ENCODE measurements at places on chromosomes 5 and 9. TPM values are rescaled to one million over a fixed set of nuclear protein-coding genes. Genes with fewer than 3 reads are reported as not detected.
A peak's percentile ranks its signal among the peaks of the same experiment; 100 is the strongest.

The C9orf85 gene
- 10.2 TPM for total RNA-seq

DNA sequence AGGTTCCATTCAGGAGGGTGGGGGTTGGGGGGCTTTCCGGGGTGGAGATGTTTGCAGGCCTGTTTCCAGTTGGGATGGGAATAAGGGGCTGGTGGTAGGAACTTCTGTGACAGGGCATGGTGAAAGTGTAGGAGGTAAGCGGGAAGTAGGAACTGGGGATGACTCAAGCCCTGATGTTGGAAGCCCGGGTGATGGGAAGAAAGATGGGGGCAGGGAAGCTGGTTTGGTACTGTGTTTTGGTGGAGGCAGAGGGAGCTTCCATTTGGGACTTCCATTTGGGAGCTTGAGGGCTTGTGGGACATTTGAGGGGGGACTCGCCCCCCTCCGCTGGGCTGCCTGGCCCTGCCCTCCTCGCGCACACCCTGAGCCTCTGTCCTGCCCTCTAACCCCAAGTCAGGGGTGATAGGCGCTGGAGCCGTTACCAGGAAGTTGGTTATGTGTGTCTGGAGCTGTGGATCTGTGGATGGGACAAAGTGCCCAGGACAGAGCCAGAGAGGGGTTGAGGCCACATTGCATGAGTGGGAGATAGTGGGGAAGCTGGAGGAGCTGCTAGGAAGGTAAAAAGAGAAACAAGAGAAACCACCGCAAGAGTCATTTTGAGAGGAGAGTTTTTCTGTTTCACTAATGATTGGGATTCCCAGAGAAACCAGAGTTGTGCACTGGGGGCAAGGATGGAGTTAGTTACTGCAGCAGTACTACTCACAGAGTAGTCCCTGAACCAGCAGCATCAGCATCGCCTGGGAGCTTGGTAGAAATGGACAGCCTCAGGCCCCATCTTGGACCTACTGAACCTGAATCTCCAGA is 6.6 kb downstream of the RGS14 start:
- DNase-seq: peak; percentile 68

- DNase-seq: no peak
Measured at GRCh38 chr9:106773750-106774149, 89.2 kb upstream of the ZNF462 start.

DNA sequence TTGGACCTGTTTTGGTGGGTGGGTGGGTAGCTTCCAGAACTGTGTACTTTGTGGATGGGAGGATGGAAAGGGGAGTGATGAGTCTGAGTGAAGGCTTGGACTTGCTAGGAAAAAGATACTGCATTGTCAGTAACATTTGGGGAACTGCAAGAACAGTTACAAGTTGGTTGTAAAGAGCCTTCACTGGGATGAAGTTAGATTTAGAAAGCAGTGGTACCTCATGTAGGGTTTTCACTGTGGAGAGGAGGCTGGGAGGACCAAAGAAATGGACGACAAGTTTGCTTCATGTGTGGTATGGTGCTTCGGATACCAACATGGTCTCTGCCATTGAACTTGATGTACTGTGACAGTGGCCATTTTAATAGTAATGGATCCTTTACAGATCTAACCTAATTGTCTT is 50.3 kb downstream of the RAD23B start:
- DNase-seq: no peak

DNA sequence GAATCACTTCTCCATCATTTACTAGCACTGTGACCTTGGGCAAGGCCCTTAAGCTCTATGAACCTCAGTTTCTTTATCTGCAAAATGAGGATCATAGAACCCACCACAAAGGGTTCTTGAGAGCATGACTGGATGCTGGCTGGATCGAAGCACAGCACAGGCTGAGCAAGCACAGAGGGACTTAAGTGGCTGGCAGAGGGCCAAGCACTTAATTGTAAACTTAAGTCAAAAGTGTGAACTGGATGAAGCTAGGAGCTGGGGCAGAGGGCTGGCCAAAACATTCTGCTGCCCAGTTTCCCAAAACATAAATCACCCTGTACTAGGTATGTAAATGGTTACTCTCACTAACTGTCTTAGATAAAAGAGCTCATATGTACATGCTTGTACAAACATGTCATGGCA is 112.3 kb upstream of the WWC1 start:
- DNase-seq: no peak

The ARHGEF39 gene
- 19.1 TPM for total RNA-seq

DNA sequence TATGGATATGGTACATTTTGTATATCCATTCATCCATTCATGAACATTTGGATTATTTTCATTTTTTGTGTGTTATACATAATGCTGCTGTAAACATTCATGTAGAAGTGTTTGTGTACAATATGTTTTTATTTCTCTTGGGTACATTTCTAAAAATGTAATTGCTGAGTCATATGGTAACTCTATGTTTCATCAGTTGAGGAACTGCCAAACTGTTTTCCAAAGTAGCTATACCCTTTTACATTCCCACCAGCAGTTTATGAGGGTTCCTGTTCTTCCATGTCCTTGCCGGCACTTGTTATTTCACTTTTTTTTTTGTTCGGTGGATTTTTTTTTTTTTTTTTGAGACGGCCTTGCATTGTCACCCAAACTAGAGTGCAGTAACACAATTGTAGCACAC is 54.0 kb upstream of the MCCC2 start:
- DNase-seq: no peak

DNA sequence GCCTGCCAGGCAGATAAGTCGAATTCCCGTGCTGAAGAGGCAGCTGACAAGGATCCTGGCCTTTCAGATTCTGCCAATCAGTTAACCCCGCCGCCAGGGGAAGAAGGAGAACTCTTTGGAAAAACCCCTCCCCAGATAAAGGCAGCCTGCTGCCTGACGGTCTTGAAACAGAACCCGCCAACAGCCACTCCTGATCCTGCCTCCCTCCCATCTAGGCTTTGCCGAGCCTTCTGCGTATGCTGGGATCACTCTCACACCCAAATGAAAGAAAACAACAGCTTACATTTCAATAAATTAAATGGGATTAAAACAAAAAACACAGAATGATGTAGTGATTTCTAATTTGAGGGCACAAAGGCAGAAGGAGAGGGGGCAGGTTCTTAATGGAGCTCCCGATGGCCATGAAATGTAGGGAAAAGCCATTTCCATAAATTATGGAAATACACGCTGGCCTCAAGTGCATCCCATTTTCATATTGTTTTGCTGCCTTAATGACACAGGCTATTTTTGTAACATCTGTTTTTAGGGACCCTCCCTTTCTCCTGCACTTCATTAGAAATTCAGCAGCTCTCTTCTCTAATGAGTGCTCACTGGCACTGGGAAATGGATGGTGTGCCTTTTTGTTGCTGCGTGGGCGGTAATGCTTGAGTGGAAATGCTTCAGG is 319.1 kb downstream of the MED10 start:
- DNase-seq: no peak

- peak; percentile 93 for DNase-seq
Measured at GRCh38 chr5:142095651-142096330, 12.8 kb upstream of the NDFIP1 start.

- peak; percentile 14 for DNase-seq
Measured at GRCh38 chr5:107669096-107670031, 1.4 kb downstream of the EFNA5 start.

- no peak for DNase-seq
Measured at GRCh38 chr5:657570-657969, 35.6 kb downstream of the TPPP start.

- no peak for DNase-seq
Measured at GRCh38 chr5:54844905-54845566, 140.4 kb downstream of the ESM1 start.

- DNase-seq: peak; percentile 49
Measured at GRCh38 chr9:73869264-73869663, 627.9 kb upstream of the RORB start.

GRCh38 chr5:165349735-165350134 is 1844.3 kb downstream of the MAT2B start:
- no peak for DNase-seq

- no peak for DNase-seq
Measured at GRCh38 chr9:128394379-128395168, 23.4 kb downstream of the URM1 start.

The TMEM215 gene
- total RNA-seq: not detected

DNA sequence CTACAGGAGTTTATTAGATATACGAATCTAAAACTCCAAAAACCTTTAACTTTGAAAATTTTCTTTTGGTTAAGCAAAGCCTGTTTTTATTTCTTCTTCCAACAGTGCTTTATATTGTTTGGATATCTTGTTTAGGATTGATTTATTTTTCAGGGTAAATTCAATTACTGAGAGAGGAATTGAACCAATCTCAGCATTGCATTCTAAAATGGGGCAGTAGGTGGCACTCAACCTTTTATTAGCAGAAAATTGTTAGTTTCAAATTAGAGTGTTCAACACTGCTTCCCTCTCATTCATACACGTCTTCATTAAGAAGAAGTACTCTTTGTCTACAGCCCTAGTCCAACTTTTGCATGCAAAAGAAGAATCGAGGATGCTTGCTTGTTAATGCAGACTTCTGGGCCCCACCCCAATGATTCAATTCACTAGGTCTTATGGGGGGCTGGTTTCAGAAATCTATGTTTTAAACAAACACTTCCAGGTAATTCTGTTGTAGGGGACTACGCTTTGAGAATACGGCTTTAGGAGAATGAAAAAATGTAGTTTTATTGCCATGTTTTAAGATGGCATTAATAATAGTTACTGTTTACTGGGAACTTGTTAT is 26.6 kb downstream of the MRPL22 start:
- no peak for DNase-seq

- no peak for DNase-seq
Measured at GRCh38 chr9:98236901-98237487, 18.5 kb downstream of the TBC1D2 start.

DNA sequence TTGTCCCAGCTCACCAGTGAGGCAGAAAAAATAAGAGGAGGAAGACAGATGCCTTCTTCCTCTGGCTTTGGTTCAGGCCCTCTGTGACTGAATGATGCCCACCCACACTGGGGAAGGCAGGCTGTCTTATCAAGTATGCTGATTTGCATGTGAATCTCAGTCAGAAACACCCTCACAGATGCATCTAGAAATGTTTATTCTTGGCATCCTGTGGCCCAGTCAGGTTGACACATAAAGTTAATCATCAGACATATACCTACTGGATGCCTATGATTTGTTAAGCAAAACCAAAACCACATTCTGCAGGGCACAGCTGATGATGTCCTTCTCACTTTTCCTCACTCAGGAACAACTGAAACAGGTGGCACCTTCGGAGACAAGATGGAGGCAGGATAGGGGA is 243.4 kb upstream of the KCNN2 start:
- no peak for DNase-seq

- no peak for DNase-seq
Measured at GRCh38 chr5:136036293-136036911, 7.6 kb downstream of the TGFBI start.

GRCh38 chr9:77785341-77785740 is 137.2 kb upstream of the GNA14 start:
- DNase-seq: no peak

GRCh38 chr9:10661994-10662393 is 49.2 kb upstream of the PTPRD start:
- no peak for DNase-seq

The NMUR2 gene
- not detected for total RNA-seq

GRCh38 chr9:30039712-30040111 is 2344.7 kb upstream of the ACO1 start:
- DNase-seq: no peak

GRCh38 chr9:86529496-86530275 is 175.5 kb upstream of the TUT7 start:
- no peak for DNase-seq

- no peak for DNase-seq
Measured at GRCh38 chr5:50829023-50829422, 162.6 kb downstream of the PARP8 start.

DNA sequence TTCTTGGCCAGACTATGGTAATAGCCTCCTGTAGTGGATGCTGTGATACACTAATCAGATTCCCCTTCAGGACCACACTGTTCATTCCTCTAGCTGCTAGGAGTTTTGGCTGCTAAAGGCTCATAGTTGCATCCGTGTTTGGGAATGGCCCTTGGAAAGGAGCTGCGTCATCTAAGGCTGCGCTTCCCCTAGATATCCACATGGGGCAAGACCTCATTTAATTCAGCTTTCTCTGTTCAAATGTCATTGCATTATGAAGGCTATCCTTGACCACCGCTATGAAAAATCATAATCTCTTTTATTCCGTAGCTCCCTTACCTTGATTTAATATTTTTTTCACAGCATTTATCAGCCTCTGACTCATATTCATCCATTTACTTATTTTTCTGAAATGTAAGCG is 258.3 kb upstream of the NR4A3 start:
- no peak for DNase-seq

GRCh38 chr5:9930156-9930555 is 300.0 kb upstream of the TAS2R1 start:
- no peak for DNase-seq

- no peak for DNase-seq
Measured at GRCh38 chr5:132445640-132445923, 45.0 kb downstream of the IRF1 start.

DNA sequence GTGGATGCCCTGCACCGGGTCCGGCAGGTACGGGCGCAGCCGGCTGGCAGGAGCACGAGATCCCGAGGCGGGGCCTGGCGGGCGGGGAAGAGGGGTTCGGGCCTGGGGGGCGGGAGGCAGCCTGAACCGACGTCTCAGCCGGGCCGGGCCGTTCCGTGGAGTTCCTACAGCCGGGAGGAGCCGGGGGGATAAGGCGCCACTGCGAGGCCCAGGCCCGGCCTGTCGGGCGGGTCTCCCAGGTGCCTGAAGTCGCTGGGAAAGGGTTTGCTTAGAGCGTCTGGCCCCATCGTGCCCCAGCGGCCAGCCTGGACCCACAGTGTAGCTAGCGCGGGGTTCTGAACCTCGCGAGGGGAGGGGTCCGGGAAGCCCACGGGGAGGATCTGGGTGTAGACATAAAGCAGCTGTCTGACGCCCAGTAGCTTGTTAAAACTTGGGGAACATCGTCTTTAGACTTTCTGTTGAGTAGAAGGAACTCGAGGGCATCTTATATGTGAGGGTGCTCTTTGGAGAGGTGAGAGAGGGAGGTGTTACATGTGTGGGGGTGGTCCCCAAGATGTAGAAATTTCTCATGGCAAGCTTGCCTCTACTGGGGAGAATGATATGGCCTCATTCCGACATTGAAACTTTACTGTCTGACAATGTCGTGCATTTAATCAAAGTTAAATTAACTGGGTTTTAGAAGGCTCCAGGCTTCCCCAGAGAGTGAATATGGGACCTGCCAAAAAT is 524 bp downstream of the FUBP3 start:
- no peak for DNase-seq

GRCh38 chr9:108347463-108348188 is 508.2 kb downstream of the ACTL7B start:
- no peak for DNase-seq

DNA sequence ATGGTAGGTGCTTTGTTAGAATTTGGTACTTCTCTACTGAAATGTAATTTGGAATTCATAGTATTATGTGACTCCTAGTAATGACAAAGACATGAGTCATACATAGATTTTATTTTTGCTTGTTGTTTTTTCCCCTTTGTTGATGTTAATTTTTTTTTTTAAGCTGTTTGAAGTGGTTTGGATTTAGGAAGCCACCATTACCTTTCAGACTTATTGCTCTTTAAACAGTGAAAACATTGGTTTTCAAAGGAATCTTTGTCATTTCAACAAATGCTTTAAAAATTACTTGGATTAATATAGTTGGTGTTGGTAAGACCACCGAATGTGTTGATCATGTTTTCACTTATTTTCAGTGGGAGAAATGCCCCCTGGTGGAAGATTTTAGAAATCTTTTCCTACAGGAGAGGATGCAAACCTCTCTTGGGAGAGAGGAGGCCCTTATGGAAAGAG is 170.1 kb upstream of the PITX1 start:
- DNase-seq: no peak

GRCh38 chr9:131657456-131657855 is 82.4 kb downstream of the RAPGEF1 start:
- DNase-seq: peak; percentile 53

- no peak for DNase-seq
Measured at GRCh38 chr5:95093211-95093610, 191.7 kb downstream of the MCTP1 start.

Data from activated CD4-positive, alpha-beta T cell treated with anti-CD3 and anti-CD28 coated beads for 36 hours (primary cell).